ENCODE measurements at places on chromosomes 2 and 18.

- no peak for DNase-seq
Measured at GRCh38 chr2:152875701-152876695, 157.6 kb downstream of the ARL6IP6 start.

GRCh38 chr18:73043611-73044010 lies 175.8 kb upstream of the NETO1 start:
- DNase-seq: no peak

DNA sequence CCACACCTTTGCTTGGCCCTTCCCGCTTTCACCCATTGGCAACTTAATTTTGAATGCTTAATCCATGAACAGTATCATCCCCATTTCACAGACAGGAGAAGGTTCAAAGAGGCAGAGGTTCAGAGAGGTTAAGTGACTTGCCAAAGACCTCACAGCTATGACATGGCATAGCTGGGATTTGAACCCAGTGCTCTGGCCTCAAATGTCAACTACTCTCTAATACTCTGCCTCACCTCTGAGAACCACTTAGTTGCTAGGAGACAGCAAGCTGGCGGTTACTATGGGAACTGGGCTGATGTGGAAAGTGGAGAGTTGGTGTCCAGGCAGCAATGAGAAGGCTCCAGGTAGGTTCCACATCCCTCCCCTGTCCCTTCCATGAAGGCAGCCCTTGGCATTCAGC lies 15.8 kb upstream of the PRSS56 start:
- no peak for DNase-seq

DNA sequence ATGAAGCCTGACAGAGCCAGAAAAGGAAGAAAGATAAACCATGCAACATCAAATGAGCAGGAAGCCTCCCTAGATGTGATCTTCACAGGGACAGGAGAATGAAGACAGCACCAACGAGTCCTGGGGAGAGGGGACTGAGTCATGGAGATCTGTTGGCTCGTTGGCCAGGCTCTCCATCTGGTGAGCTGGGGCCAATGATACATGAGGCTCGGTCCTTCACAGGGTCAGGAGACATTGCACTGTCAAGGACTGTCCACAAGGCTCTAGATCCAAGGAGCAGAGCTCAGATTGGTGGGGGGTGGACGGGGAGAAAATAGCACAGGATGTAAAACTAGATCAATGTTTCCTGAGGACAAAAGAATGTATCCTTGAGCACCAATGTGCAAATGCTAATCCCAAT lies 735 bp downstream of the CD207 start:
- DNase-seq: no peak

DNA sequence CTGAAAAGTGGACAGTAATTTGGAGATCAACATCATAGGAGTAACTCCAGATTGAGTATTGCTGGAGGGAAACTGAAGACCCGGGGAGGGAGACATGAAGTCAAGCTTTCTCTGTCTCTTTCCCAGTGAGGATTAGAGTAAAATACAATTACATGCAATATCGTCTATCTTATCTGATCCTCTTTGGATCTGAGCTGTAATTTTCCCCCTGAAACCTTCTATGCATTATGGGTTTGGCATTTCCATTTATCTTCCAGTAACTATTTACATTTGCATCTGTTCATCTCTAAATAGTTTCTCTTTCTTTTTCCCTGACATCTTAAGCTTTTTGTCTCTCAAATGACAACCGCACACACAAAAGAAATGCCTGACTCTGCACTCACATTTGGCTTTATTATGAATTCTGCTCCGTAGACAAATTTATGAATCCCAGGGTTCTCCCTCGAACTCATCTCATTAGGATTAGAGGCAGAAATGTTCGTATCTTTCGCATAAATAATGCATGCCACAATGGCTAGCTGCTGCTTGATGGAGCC lies 113.1 kb downstream of the SPP2 start:
- no peak for DNase-seq

DNA sequence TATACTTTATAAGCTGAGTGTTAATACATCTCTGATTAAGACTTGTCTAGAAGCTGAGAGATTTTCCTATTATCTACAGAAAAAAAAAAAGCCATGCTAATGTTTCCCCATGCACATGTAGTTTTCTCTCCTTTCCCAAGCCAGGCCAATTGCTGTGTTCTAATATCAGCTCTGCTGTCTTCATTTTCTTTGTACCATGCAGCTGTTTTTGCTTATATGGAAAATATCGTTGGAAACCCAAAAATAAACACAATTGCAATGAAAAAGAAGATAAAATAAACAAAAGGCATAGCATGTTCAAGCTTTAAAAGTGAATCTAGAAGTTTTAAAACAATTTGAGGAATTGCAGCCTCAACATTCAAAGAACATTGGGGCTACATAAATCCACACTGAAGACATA lies 817.4 kb upstream of the ACVR2A start:
- DNase-seq: no peak

DNA sequence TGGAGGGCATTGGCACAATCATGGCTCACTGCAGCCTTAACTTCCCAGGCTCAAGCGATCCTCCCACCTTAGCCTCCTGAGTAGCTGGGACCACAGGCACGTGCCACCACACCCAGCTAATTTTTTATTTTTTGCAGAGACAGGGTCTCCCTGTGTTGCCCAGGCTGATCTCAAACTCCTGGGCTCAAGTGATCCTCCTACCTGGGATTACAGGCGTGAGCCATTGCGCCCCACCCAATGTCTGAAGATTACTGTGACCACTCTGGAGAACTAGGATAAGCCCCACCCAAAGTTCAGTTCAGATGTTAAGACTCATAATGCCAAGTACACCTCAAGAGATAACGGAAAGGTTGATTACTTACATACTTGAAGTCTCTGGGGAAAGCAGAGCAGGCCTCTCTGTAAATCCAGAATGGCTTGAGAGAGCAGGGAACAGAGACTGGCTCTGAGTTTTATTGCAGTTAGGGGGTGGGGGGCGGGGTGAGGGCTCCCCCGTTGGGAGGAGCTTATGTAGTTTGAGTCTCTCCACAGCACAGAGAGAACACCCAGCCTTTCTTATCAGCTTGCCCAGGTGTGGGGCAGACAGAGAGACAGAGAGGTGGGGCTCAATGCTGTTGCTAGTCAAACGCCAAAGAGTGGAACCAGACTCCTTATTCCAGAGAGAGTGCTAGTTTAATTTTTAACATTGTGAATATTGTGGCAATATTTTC lies 26.5 kb upstream of the ERICH2 start:
- no peak for DNase-seq

DNA sequence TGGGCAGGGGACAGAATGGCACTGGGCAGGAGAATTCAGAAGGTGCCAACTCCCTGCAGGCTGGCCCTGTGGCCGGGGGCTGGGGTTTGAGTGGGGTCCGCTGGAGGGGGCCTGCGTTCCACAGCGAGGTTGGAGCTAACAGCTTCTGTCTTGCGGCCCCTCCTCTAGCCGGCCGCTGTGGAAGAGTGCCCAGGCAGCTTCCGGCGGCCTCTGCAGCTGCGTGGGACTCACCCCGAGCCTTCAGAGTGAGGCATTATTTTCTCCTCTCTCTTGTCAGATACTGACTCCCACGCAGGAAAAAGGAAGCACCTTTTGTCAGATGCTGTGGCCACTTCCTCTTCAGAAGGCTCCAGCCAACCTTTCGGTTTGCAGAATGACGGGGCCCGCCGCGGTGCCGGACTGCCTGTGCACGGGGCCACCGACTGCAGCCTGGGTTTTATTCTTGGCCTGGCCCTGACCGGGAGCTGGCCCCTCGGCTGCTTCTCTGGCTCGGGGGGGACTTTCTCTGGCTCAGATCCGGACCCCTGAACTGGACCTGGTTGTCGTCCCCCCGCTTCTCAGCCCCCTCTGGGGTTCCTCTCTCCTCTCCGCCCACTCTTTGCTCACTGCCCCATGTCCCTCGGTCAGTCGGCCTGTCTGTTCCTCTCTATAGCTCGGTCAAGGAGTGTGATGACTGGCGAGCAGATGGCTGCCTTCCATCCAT lies 40.1 kb downstream of the ARHGAP25 start:
- DNase-seq: peak; percentile 25

DNA sequence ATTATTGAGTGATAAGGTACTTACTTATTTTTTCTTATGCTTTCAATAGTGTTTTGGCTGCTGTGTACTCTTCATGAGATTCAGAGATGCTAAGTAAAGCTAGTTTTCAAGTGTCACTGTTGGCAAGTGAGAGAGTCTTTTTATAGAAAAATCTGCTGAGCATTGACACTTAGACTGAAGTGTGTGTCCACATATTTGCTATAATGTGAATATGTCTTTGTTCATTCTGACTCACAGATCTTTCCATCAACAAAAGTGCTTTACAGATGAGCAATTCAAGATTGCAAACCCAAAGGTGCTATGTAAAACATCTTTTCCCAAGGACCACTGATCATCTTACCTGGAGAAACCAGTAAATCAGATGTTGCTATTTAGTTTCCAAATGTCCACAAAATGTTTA lies 410.6 kb upstream of the FIGN start:
- DNase-seq: no peak

DNA sequence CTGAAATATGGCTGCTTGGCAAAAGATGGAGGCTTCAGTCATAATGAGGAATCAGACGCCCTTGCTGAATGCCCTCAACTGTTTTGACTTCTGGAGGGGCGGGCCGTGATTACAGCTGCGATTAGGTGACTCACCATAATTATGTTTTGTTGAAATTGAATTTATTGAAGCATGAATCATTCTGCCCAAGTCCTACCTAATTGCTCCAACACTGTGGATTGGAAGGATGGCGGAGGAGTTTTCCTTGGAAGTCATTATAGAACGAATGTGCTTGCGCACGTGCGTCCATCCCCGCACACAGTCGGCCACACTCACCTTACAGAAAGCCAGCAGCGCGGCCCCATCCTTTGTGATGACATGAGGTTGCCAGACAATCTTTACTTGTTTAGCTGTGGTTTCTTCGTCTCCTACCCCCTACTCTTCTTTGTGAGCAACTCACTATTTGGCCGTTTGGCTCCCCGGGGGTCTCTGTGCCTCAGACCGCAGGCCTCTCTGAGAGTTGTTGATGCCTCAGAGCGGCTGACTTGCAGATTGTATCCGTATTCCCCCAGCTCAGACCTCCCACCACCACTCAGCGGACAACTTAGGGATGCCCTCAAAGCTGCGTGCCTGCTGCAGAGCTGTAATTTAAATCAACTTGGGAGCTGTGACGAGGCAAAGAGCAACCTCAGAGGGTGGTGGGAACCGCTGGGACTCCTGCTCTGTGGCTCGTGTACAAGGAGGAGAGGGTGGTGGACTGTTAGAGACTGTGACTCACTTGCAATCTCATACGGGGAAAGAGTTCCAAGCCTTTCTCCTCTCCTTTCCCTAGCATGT lies 513.4 kb downstream of the TNS1 start:
- no peak for DNase-seq

- no peak for DNase-seq
Measured at GRCh38 chr2:58973811-58974281, 732.7 kb upstream of the FANCL start.

DNA sequence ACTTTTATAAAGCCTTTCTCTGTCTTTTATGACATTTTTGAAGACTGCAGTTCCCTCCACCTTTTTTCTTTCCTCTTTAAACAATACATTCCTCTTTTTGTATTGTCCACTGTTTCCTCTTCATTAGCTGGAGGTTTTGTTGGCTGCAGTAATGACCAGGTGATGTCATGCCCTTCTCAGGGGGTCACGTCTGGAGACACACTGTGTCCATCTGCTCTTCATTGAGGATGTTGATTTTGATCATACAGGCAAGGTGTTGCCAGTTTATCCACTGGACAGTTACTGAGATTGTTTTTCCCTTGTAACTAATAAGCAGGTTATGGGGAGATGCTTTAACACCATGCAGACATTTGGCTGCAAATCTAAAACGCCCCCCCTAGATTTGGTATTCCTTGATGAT lies 19.8 kb downstream of the ZNF407 start:
- DNase-seq: no peak

GRCh38 chr18:3931013-3931315 lies 481.0 kb downstream of the TGIF1 start:
- DNase-seq: no peak

DNA sequence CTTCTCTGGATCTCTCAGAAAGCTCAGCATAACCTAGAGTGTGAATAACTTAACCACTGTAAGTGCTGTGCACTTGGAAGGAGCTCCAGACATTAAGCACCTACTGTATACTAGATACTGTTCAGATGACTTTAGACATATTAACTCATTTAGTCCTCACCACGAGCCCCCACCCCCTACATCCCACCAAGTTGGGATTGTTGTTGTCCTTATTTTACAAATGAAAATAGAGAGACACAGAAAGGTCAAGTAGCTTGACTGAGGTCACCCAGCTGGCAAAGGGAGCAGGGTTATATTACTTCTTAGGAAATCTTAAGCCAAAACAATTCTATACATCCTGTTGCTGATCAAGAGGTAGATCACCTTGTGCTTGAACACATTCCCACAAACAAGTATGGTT lies 234.2 kb upstream of the SMAD2 start:
- DNase-seq: no peak

GRCh38 chr2:167785606-167786216 lies 461.7 kb downstream of the STK39 start:
- DNase-seq: no peak

- no peak for DNase-seq
Measured at GRCh38 chr2:100274566-100275199, 47.6 kb downstream of the LONRF2 start.

GRCh38 chr2:29267720-29268119 lies 152.5 kb downstream of the CLIP4 start:
- DNase-seq: no peak

DNA sequence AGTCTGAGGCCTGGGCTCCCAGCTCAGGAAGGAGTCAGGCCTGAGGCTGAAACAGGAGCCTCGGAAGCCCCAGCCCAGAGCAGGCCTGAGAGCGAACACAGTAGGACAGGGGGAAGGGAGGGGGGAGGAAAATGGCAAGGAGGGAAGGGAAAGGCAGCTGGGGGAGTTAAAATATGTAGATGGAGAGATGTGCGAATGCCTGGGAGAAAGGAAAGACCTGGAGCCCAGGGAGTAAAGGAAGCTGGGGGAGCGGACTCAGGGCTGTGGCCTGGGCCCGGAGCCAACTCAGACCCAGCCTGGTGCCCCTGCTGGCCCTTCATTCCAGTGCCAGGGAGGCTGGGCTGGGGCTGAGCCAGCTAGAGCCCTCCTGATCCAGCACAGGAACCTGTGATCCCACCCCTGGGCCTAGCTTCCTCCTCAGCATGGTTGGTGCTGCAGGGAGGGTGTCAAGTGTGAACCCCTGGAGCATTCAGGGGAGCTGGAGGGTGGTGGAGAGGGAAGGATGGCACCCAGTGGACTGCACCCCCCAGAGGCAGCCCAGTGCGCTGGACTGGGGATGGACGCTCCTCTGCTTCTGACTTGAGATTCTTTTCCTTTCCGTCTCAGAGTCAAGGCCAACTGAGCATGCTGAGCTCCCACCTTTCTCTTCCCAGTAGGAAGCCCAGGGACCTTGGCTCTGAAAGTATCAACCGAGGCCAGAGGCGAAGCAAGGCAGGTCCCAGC lies 46.3 kb downstream of the EMX1 start:
- DNase-seq: no peak

DNA sequence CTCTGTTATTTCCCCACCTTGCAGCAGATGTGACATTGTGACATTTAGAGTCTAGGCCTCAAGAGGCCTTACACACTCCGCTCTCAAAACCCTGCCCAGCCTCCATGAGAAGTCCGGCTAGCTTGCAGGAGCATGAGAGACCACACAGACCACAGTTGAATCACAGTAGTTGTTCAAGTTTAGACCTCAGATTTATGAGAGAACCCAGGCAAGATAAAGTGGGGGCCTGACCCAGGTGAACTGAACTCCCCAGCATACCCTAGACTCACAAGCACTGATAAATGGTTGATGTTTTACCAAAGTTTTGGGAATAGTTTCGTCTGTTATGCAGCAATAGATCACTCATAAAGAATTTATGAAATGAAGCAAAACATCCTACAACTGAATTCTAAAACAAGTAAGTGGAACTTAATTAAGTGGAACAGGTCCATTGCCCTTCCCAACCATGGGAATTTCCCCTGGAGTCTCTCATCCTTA lies 4.7 kb upstream of the STAT1 start:
- DNase-seq: no peak
